ENCODE measurements at places on chromosomes 5 and 9. TPM values are rescaled to one million over a fixed set of nuclear protein-coding genes. Genes with fewer than 3 reads are reported as not detected.

The TEX48 gene
- not detected for total RNA-seq

The CD180 gene
- not detected for total RNA-seq

The SETX gene
- 32.7 TPM for total RNA-seq

The TRAF1 gene
- 0.64 TPM for total RNA-seq

The PCDHA1 gene
- total RNA-seq = not detected

The PCDHGC3 gene
- total RNA-seq = 51.5 TPM

The SLC36A3 gene
- total RNA-seq = not detected

The RGS7BP gene
- total RNA-seq = under 0.01 TPM

The CBY3 gene
- total RNA-seq = not detected

The MAP1B gene
- total RNA-seq = 58.9 TPM

The FBN2 gene
- 95.8 TPM for total RNA-seq
